ENCODE measurements at places on chromosomes 16 and 17. TPM values are rescaled to one million over a fixed set of nuclear protein-coding genes. Genes with fewer than 3 reads are reported as not detected.

The ATP2A3 gene
- total RNA-seq = 103 TPM

The CKLF gene
- 84.8 TPM for total RNA-seq

The COL1A1 gene
- 2.8 TPM for total RNA-seq

The CTRB2 gene
- 5.1 TPM for total RNA-seq

The DDX42 gene
- total RNA-seq = 93.7 TPM

The MT1A gene
- total RNA-seq = not detected

The PRR35 gene
- total RNA-seq = 0.18 TPM

The USP6 gene
- total RNA-seq = 0.09 TPM

The C16orf74 gene
- total RNA-seq = not detected

The CPHXL2 gene
- total RNA-seq = not detected

The NPIPB9 gene
- 1.4 TPM for total RNA-seq

The CDH1 gene
- 0.76 TPM for total RNA-seq

The ARHGAP23 gene
- 2.7 TPM for total RNA-seq

The SMARCD2 gene
- 92.0 TPM for total RNA-seq

The SPNS3 gene
- not detected for total RNA-seq

The KRTAP1-5 gene
- total RNA-seq = not detected

The RASL10B gene
- 0.22 TPM for total RNA-seq

The ACAP1 gene
- 7.4 TPM for total RNA-seq

The ARL4D gene
- total RNA-seq = 0.53 TPM

The RNF222 gene
- not detected for total RNA-seq

The PMFBP1 gene
- 0.27 TPM for total RNA-seq

All from K562 (cell line).